ENCODE measurements at places on chromosomes 2 and 18.

DNA sequence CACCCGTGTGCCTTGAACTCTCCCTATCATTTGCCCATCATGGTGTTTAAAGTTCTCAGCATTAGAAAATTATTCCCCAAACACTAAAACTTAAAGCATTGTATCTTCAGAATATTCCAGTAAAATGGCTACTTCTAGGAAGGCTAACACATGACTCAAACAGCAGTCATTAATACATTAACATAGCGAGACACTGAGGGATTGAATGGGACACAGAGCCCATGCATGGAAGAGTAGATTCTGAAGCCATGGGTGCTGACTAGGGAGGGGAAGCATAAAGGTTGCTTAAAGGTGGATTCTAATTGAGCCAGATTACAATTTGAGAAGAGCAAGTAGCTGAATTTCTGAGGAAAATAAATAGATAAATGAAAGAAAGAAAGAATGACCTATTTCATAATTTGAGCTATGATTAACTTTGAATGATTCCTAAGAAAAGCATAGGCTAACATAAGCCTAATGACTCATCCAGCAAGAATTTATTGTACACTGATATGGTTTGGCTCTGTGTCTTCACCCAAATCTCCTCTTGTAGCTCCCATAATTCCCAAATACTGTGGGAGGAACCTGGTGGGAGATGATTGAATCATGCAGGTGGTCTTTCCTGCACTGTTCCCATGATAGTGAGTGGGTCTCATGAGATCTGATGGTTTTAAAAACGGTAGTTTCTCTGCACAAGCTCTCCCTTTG lies 79.8 kb upstream of the PIK3C3 start:
- DNase-seq = peak; percentile 63

DNA sequence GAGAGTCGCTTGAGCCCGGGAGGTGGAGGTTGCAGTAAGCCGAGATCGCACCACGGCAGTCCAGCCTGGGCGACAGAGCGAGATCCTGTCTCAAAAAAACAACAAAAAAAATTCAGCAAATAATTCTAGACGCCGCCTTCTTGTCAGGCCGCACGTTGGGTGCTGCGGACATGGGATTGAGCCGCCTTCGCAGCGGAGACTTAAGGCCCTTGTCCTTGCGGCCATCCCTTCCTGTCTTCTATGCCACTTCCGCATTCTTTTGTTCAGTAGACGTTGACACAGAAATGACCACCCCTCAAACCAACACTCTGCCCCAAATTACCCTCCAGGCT lies 15.8 kb downstream of the PTPN18 start:
- DNase-seq = peak; percentile 58

DNA sequence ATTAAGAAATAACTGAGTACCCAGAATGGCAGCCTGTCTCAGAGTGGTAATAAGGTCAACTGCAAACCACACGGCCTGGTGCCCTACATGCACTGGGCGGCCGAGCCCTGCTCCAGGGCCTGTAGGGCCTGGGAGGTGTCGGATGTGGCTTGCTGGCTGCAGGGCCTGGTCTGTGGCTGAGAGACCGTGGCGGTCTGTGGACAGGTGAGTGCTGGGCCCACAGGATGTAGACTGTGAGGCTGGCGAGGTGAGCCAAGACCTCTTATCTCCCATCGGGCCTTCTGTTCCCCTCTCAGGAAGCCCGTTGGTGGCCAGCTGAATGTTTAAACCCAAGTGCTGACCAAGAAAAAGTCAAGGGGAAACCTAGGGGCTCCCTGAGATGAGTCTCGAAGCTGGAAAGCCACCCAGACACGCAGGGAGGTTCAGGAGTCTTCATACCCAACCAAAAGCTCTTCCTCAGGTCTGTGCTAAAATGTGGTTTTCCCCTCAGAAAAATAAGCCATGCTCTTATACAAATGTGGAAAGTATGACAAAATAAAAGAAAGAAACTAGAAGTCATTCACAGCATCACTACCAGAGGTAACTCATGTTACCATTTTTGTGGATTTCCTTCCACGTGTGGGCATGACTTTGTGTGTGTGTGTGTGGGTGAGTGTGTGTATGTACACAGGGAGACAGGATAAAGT lies 47.7 kb upstream of the CTDP1 start:
- no peak for DNase-seq

DNA sequence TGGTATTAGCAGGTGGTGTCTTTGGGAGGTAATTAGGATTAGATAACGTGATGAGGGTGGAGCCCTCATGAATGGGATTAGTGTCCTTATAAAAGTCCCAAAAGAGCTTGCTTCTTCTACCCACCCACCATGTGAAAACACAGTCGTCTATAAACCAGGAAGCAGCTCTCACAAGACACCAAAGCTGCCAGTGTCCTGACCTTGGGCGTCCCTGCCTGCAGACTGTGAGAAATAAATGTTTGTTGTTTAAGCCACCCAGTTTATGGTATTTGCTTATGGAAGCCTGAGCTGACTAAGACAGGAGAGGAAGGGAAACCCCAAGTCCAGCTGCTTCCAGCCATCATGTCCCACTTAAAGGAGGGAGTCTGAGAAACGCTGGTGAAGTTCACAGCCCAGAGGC lies 13.6 kb downstream of the ADI1 start:
- DNase-seq = no peak

- no peak for DNase-seq
Measured at GRCh38 chr2:69017080-69017479, 4.1 kb downstream of the ANTXR1 start.

DNA sequence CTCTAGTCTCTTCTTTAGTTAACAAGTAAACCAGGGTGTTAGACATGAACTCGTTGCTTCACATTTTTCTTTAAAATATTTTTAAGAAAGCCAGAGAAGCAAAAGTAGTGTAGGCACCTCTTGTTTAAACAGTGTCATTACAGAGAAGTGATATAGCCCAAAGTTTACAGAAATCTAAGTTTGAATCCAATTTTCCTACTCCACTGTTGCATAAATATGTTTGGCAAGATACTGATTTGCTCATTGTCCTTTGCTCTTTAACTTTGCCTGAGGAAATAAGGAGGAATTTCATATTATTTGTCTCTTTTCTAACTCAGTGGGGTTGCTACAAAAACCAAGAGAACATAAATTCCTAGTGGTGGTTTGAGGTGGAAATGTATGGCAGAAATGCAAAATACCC lies 81.1 kb downstream of the PAX3 start:
- DNase-seq = no peak

- DNase-seq = no peak
Measured at GRCh38 chr18:73901566-73901965, 246.1 kb downstream of the FBXO15 start.
